GM12878 (cell line): ENCODE measurements at places on chromosomes 5 and 9.

DNA sequence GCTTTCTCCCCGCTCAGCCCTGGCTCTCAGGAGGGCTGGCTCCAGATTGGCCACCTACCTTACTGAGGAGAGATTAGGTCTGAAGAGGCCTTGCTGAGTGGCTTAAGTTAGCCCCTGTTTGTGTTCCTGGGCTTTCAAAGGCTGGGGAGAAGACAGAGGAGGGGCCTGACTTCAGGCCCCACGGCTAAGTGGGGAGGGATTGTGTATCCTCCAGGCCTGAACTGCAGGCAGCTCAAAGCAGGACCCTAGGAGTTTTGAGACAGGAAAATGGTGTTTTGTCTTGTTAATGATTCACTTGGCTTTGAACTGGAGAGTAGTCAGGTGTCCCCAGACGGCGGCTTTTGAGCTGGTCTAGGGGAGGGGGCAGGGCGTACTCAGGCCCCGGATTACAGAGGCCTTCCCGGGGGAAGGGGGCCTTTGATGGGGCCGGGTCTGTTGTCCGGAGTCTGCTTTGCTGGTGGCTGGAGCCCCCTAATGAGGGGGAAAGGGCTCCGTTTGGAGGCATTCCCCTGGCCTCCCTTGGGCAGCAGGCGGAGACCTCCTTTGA is 162.0 kb upstream of the SMIM23 start:
- no peak for DNase-seq

GRCh38 chr5:33850100-33850594 is 41.6 kb downstream of the ADAMTS12 start:
- DNase-seq, result peak; percentile 99

DNA sequence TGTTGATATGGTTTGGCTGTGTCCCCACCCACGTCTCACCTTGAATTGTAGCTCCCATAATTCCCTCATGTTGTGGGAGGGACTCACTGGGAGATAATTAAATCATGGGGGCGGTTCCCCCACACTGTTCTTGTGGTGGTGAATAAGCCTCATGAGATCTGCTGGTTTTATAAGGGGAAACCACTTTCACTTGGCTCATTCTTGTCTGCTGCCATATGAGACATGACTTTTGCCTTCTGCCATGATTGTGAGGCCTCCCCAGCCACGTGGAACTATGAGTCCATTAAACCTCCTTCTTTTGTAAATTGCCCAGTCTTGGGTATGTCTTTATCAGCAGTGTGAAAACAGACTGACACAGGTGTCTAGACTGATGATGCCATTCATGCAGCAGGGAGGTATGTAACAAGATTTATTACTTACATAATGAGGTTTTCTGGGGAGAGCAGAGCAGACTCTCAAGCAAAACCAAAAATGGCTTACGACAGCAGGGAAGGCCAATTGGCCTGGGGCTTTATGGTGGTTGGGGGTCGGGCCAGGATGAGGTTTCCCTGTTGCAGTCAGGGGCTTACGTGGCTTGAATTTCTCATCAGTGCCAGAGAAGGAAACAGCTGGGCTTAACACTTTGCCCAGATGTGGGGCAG is 9.5 kb upstream of the COMMD10 start:
- no peak for DNase-seq

DNA sequence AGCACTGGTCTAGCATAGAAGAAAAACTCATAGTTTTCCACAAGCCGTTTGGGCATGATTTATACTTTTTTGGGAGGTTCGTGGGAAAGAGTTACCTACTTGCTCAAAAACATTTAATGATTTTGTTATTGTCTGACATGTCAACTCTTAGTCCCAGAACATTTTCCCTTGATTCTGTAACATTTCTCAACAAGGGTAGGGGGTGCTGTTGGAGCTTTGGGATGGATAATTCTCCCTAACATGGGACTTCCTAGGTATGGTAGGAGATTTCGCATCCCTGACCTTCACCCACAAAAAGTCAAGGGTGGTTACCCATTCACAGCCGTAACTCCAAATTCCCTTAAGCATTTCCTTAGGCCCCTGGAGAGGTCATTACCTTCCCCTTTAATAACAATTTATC is 378.0 kb downstream of the YTHDC2 start:
- DNase-seq, result no peak

DNA sequence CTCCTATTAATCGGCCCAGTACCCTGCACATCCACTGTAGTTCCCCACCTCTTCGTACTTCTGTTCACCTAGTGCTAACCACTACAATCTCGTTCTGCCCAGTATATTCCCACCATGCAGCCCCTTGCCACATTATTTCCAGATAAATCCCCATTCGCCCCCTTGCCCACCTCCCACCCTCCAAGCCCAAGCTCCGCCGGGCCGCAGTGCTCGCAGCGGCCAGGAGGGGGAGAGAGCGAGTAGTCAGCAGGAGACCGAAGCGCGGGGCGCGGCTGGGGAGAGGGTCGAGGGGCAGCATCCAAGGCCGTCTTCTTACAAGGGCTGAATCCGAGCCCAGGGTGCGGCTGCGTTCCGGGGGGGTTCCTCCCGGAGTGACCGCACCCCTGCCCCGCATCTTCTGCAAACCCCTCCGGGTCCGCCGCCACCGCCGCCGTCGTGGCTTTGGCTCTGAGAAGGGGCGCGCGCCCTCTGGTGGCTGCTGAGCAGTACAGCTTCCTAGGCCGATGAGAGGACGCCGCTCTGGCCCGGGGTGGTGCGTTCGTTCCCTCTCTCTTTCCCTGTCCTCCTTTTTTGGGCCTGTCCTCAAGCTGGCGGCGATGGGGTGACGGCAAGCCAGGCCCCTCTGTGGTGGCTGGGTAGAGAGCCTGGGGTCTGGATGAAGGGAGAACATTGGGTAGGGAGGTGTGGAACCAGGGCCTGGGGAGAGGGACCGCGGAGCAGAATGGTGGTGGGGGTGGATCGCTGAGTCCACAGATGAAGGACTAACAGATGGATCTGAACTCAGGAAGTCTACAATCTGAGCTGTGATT is 30.0 kb upstream of the PSD2 start:
- no peak for DNase-seq
